ENCODE measurements at places on chromosomes 2 and 18. TPM values are rescaled to one million over a fixed set of nuclear protein-coding genes. Genes with fewer than 3 reads are reported as not detected.

Gene SDC1
- 334 TPM for polyA plus RNA-seq

Gene TRIM54
- 0.05 TPM for polyA plus RNA-seq

Gene UGT1A3
- polyA plus RNA-seq: 0.07 TPM

Gene NMUR1
- 0.33 TPM for polyA plus RNA-seq

Gene CIDEA
- polyA plus RNA-seq: 2.1 TPM

Gene AGAP1
- 4.9 TPM for polyA plus RNA-seq

Gene DOK6
- polyA plus RNA-seq: 0.10 TPM

Gene NT5DC4
- not detected for polyA plus RNA-seq

Gene DNAJC10
- polyA plus RNA-seq: 7.0 TPM
